ENCODE measurements at places on chromosomes 16 and 17. TPM values are rescaled to one million over a fixed set of nuclear protein-coding genes. Genes with fewer than 3 reads are reported as not detected.

- DNase-seq: peak; percentile 88
Measured at GRCh38 chr17:39225959-39226683, 376 bp upstream of the STAC2 start.

METTL22 gene
- total RNA-seq: 19.7 TPM

DNA sequence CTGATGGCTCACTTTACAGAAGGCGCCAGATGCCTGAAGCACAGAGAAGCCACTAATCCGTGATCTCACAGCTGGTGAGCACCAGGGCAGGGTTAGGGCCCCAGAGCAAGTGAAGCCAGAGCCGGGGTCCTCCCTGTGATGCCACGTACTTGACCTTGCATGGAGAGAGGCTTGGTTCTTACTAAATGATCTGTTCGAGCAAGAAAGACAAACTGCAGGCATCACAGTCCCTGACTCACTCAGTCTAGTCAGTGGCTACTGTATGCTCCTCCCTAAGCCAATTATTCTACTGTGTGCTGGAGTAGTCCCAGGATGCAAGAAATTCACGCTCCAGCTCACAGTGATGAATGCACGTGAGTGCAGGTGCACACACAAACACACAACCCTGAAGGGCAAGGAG, 55.4 kb downstream of the SDK2 start:
- no peak for DNase-seq

TBC1D16 gene
- 21.7 TPM for total RNA-seq

TBC1D24 gene
- 9.6 TPM for total RNA-seq

C16orf54 gene
- total RNA-seq: 0.72 TPM

All from umbilical cord (tissue), 2 donors.